Fibroblast of skin of right quadriceps (primary cell): ENCODE measurements at places on chromosomes 16 and 17.

GRCh38 chr16:56116577-56116964 lies 74.7 kb upstream of the GNAO1 start:
- DNase-seq, result no peak

GRCh38 chr16:90033387-90033786 lies 14.1 kb upstream of the DBNDD1 start:
- no peak for DNase-seq

- DNase-seq, result no peak
These were observed 168.5 kb upstream of the DYNLRB2 start for GRCh38 chr16:80372341-80372740.

DNA sequence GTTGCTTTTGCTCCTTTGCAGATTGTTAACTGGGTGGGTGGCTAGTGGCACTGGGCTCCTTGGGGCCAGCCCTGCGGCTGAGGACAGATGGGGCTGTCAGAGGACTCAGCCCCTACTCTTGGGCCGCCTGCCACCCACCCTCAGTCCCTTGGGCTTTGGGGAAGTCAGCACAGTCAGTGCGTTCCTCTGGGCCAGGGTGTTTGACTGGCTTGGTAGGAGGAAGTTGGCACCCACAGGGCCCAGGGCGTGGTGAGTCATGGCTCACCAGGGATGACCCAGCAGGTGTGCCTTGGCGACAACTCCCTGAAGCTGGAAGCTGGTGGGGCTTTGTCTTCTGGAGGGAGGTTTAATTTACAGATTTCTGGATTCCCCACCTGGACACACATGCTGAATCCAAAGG lies 32.4 kb downstream of the HAPSTR1 start:
- DNase-seq, result no peak

DNA sequence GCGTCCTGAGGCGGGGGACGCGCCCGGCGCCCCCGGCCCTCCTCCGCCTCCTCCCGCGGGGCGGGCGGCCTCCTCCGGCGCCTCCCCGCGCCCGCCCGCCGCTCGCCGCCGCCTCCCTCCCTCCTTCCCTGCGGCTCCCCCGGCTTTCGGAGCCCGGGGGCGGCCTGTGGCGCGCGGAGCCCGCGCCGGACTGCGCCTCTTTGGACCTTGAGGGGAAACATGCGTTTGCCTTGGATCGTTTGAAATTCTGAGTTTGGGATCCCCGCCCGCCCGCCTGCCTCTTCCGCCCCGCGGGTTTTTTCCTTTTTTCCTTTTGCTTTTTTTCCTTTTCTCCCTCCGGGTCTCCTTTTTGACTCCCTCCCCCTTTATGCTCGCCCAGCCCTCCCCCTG lies 390 bp downstream of the ZNRF1 start:
- no peak for DNase-seq

GRCh38 chr16:27402964-27403600 lies 1.1 kb downstream of the IL21R start:
- no peak for DNase-seq

DNA sequence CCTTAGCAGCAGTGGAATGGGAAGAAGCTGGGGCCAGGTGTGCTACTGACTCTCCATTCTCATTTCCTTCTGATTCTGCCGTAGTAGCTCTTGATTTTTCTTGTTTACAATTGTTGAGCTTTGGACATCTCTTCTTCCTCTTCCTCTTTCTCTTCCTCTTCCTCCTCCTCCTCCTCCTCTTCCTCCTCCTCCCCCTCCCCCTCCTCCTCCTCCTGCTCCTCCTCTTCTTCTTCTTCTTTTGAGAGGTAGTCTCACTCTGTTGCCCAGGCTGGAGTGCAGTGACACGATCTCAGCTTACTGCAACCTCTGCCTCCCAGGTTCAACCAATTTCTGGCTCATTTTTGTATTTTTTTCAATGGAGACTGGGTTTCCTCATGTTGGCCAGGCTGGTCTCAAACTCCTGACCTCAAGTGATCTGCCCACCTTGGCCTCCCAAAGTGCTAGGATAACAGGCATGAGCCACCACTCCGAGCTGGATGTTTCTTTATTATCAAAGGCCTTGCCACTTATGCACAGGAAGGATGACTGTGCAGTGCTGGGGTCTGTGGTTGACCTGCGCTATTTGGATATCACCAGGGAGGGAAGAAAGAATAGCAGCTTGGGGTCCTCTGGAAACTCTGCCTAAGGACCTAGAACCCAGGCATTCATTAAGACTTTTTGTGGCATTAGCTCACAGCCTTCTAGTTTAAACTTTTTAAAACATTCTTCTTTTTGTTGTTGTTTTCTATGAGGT lies 127.8 kb upstream of the KCNJ16 start:
- DNase-seq, result no peak

GRCh38 chr17:77444628-77444983 lies 303.8 kb downstream of the SEC14L1 start:
- no peak for DNase-seq

DNA sequence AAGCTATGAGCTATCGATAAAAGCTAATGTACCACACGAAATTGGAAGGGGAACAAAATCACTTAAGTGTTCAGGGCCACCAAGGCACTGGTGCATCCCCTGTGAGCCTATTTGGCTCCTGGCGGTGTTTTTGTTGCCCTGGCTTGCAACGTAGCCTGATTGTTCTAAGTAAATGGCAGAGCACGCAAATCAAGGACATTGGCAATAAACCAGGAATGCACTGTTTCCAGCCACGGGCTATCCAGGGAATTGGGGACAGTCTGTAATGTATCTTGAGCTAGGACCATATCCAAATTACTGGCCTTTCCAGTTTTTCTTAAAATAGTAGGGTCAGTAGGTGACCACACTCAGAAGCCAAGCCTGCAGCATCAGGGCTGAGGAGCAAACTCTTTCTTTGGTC lies 734.0 kb downstream of the MAF start:
- DNase-seq, result no peak

DNA sequence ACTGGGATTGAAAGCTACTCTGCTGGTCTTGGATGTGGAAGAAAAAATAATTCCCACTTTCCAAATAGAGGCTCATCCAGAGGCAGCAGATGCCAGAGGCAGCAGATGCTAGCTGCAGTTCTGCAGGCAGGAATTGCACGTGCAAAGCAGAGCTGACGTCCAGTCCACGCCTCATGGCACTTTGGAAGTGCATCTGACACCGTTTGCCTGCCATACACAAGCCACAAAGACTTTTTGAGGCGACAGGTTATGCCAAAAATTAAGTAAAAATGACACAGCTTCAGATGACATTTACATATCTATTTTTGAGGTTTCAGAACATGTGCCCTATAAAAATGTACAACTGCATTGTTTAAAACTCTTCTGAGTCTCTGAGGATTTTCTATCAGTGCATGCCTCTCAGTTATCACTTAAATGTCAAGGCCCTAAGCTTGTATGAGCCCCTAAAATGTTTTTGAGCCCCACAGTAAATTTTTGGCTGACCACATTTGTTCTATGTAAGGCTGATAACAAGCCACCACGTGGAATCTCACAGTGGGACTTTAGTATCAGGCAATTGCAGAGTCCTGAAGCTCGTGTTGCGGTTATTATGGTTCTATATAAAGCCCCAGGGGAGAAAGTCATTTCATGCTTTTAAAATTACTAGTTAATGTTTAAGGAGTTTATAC lies 239.2 kb downstream of the PRKCA start:
- DNase-seq, result peak; percentile 67

- DNase-seq, result no peak
These were observed 93.5 kb downstream of the NXN start for GRCh38 chr17:885971-886571.

- no peak for DNase-seq
These were observed 638.0 kb downstream of the MAF start for GRCh38 chr16:78962457-78962929.

- peak; percentile 22 for DNase-seq
These were observed 104.1 kb upstream of the CORO6 start for GRCh38 chr17:29726715-29727252.

- DNase-seq, result no peak
These were observed 218.5 kb upstream of the GSE1 start for GRCh38 chr16:85394456-85395206.

- DNase-seq, result no peak
These were observed 40.8 kb upstream of the ENDOV start for GRCh38 chr17:80374039-80374731.

GRCh38 chr17:13777003-13777402 lies 175.3 kb upstream of the HS3ST3A1 start:
- DNase-seq, result no peak

- DNase-seq, result no peak
These were observed 241.1 kb downstream of the PRKCA start for GRCh38 chr17:66543526-66543925.

DNA sequence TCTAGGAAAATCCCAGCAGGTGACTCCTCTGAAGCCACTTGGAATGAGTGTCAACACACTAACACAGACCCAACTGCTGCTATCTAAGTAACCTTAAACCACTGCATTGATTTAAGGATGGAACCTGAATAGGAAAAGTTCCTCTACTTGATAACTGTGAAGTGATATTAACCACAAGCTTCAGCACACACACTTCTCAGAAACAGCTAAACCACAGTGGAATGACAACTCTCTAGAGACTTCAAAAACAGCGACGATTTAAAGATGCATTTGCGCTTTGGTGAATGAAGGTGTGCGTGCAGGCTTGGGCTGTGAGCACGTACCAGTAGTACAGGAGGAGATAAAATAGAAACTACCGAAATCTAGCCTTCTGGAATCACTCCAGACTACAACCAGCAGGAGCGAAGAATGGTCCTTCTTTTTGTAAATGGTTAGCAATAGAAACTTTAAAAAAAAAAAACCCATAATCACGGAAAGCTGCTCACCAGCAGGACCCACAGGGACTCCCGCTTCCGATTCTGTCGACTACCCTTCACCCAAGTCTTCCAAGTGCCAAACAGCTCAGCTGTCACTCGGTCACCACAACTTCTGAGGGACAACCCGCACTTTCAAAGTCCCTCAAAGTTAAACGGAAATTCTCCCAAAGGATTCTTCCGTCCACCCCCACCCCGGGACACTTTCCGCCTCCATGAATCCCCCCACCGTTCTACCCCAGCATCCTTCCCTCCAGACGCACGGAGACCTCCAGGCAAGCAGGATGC lies 137.7 kb upstream of the CORO6 start:
- DNase-seq, result peak; percentile 42

- DNase-seq, result peak; percentile 64
These were observed 19.9 kb upstream of the ZNF750 start for GRCh38 chr17:82859431-82860403.

- DNase-seq, result no peak
These were observed 25.2 kb upstream of the GPRC5B start for GRCh38 chr16:19909750-19910322.

DNA sequence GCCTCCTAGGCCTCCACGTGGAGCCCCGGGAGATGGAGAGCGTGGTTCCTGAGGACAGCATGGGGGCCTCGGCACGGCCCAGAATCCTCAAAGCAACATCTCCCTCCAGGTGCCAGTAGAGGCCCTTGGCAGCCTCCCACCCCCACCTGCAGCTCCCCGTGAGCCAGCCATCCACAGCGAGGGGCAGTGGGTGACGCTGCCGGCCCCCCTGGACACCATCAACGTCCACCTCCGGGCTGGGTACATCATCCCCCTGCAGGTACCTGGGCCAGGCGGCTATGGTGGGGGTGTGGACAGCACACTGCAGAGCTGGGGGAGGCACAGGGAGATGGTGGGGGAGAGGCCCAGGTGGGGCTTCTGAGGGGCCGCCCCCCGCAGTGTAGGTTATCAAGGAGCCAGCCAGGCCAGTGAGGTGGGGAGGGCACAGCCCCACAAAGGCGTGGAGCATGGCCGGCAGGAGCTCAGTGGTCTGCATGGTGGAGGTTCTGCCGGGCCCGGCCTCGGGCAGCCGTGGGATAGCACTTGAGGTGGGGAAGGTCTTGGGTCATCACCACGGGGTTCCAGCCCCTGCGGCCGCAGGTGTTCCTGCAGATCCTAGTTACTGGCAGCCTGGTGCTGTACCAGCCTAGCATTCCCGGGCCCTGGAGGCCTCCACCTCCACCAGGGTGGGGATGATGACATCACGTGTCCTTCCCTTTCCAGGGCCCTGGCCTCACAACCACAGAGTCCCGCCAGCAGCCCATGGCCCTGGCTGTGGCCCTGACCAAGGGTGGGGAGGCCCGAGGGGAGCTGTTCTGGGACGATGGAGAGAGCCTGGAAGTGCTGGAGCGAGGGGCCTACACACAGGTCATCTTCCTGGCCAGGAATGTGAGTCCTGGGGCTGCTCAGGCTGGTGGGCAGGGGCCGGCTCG lies 16.4 kb downstream of the GAA start:
- no peak for DNase-seq

- no peak for DNase-seq
These were observed 2.0 kb downstream of the SNRNP25 start for GRCh38 chr16:55571-56136.

GRCh38 chr17:31584438-31585279 lies 193.2 kb downstream of the RAB11FIP4 start:
- no peak for DNase-seq

- DNase-seq, result no peak
These were observed 19.4 kb downstream of the KPNB1 start for GRCh38 chr17:47669081-47669480.

DNA sequence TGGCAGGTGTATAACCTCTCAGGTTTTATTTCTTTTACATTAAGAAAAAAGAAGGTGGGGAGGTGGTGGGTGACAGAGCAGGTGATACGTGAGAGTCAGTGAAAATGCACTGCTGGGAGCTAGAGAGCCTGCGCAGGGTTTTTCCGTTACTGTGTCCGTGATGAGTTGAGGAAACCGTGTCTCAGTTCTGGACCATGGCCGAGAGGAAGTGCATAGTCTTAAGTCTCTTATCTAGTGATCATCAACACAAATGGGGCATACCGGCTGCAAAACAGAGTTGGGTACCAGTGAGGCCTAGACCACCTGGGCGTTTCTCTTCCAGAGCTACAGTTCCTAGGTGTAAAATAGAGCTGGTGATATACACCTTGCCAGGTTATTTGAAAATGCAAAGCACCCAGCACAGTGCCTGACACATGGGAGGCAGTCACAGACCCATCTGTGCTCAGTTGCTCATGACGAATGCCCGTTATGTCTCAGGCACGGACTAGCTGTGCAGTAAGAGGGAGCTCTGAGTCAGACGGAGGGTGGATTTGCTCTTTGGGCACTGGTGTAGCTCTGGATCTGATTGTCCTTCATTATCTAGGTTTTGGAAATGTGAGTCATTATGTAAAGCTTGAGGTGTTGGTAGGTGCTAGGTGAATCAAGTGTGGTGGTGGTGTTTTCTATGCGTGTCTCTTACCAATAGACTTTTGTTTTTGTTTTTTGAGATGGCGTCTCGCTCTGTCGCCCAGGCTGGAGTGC lies 60.9 kb downstream of the RPTOR start:
- no peak for DNase-seq

- DNase-seq, result no peak
These were observed 37.2 kb upstream of the TBX2 start for GRCh38 chr17:61362396-61362795.

GRCh38 chr17:13888056-13888609 lies 181.2 kb upstream of the COX10 start:
- peak; percentile 34 for DNase-seq
